ENCODE measurements at places on chromosomes 16 and 17. TPM values are rescaled to one million over a fixed set of nuclear protein-coding genes. Genes with fewer than 3 reads are reported as not detected.

DNA sequence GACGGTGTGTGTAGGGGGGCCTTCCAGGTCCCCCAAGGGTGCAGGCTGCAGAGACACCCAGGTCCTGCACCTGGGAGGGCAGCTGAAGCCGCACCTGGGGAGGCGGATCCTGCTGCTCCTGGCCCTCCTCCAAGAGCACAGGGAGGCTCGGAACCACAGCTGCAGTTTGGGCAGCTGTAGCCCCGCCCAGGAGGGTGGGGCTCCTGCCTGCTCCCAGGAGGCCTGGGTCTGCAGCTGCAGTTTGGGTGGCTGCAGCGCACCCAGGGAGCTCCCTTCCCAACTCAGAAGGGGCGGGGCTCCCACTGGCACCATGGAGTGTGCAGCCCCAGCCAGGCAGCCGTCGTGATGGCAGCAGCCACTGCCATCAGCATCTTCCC, 69.4 kb upstream of the NKD1 start:
- DNase-seq: peak; percentile 30

GRCh38 chr17:39527220-39527813, 66.0 kb downstream of the CDK12 start:
- no peak for DNase-seq

The PYDC1 gene
- total RNA-seq: not detected

The DPEP3 gene
- total RNA-seq: not detected

GRCh38 chr17:55648086-55648485, 74.6 kb downstream of the TMEM100 start:
- no peak for DNase-seq

The DNAI2 gene
- not detected for total RNA-seq

The CDT1 gene
- 0.71 TPM for total RNA-seq

GRCh38 chr17:77321649-77322513, 181.1 kb downstream of the SEC14L1 start:
- peak; percentile 78 for DNase-seq

The EVPL gene
- total RNA-seq: 8.0 TPM

GRCh38 chr16:78972006-78972405, 628.5 kb downstream of the MAF start:
- no peak for DNase-seq

GRCh38 chr17:17546399-17547185, 44.9 kb downstream of the PEMT start:
- no peak for DNase-seq

DNA sequence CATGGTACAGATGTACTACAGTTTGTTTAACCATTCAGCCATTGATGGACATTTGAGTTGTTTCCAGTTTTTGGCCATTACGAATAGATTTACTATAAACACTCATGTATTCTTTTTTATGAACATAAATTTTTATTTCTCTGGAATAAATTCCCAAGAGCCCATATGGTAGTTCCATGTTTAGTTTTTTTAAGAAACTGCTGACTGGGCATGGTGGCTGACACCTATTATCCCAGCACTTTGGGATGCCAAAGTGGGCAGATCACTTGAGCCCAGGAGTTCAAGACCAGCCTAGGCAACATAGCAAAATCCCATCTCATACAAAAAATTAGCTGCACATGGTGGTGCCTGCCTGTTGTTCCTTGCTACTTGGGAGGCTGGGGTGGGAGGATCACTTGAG, 30.3 kb downstream of the PRAC1 start:
- no peak for DNase-seq

The TK1 gene
- 3.6 TPM for total RNA-seq

The ITGAD gene
- total RNA-seq: not detected

- DNase-seq: no peak
These were observed 855 bp downstream of the TMEM204 start for GRCh38 chr16:1534021-1535020.

The NGFR gene
- total RNA-seq: 6.9 TPM

All from sigmoid colon (tissue), 7 donors.